ENCODE measurements at places on chromosomes 1 and 21. TPM values are rescaled to one million over a fixed set of nuclear protein-coding genes. Genes with fewer than 3 reads are reported as not detected.

SLC2A5 gene
- 1.1 TPM for total RNA-seq

CYP4A11 gene
- not detected for total RNA-seq

WLS gene
- 186 TPM for total RNA-seq

TMEM51 gene
- 38.8 TPM for total RNA-seq

USH2A gene
- total RNA-seq = 0.23 TPM

RORC gene
- total RNA-seq = 14.5 TPM

RGS7 gene
- total RNA-seq = 0.60 TPM

C1orf94 gene
- total RNA-seq = not detected

VWA1 gene
- total RNA-seq = 83.3 TPM

C1QTNF12 gene
- total RNA-seq = 3.4 TPM

CFHR5 gene
- total RNA-seq = not detected

CGN gene
- total RNA-seq = 67.4 TPM

BACE2 gene
- 52.9 TPM for total RNA-seq

ZSWIM5 gene
- 4.4 TPM for total RNA-seq

C1orf50 gene
- 8.1 TPM for total RNA-seq

CFAP141 gene
- total RNA-seq = not detected

KCNK1 gene
- 6.9 TPM for total RNA-seq

SLAMF7 gene
- 24.0 TPM for total RNA-seq

VCAM1 gene
- 19.1 TPM for total RNA-seq

ZMYND12 gene
- 2.7 TPM for total RNA-seq

UTS2 gene
- not detected for total RNA-seq

HSPA6 gene
- total RNA-seq = 2.9 TPM

CCDC30 gene
- total RNA-seq = 8.9 TPM

NID1 gene
- total RNA-seq = 89.3 TPM

ADGRL4 gene
- 31.7 TPM for total RNA-seq

CELA2B gene
- total RNA-seq = not detected

ADSS2 gene
- total RNA-seq = 60.5 TPM

FCRL3 gene
- total RNA-seq = not detected

UBASH3A gene
- total RNA-seq = 1.4 TPM

Data from ureter (tissue), 1 donor.